Lung (tissue), 17 donors: ENCODE measurements at places on chromosomes 7 and 10. TPM values are rescaled to one million over a fixed set of nuclear protein-coding genes. Genes with fewer than 3 reads are reported as not detected.
A peak's percentile ranks its signal among the peaks of the same experiment; 100 is the strongest.

The TAS2R5 gene
- total RNA-seq, result 6.8 TPM

The ELOVL3 gene
- total RNA-seq, result 1.4 TPM

The OR9A2 gene
- not detected for total RNA-seq

The METTL27 gene
- total RNA-seq, result 6.3 TPM

The GNGT1 gene
- total RNA-seq, result not detected

The SPDYE9 gene
- not detected for total RNA-seq

The BICC1 gene
- 43.1 TPM for total RNA-seq

DNA sequence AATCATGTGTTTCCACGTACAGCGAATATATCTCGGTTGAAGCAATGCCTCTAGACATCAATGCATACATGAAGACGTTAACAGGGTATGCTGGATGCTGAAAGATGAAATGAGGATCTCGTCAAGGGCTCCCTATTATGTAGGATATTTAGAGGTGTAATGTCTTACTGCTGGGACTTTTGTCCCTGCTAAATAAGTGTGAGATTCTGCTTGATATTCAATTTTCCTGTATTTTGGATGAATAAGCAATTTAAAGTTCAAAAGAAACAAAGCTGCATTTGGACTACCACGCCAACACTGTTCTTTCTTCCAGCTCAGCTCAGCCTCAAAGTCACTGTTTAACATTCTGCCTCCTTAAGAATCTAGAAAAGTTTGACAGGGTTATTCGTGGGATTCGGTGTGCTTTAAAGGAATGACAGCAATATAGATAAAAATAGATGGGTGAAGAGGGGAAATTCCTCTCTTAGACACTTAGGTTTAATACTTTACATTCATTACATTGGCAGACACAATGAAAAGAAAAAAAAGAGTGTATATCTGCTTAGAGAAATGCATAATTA, 110.1 kb upstream of the RHEB start:
- no peak overlapping the region for H3K4me3 ChIP-seq
- DNase-seq, result peak; percentile 46
- peaks cover 6% of the 10 kb centered on the region for H3K27me3 ChIP-seq
- H3K27ac ChIP-seq, result no peak overlapping the region
- no peaks in the 10 kb centered on the region for H3K36me3 ChIP-seq

DNA sequence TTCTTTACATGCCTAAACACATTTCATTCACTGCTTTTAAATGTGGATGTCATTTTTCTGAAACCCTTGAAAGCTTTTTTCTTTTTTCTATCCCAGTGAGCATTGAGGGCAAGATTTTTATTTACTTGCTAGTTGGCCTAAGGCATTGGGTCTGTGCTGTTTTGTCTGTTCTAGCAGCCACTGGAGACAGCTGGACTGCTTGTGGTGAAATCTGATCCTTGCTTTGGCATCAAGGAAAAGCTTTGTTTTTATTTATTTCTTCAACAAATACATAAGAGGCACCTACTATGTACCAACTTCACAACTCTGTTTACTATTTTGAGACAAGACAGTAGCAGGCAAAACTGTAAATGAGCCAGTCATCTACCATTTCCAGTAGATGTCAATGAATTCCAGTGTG, 28.4 kb upstream of the PDLIM1 start:
- DNase-seq, result peak; percentile 90
- H3K27me3 ChIP-seq, result no peaks in the 10 kb centered on the region
- H3K4me3 ChIP-seq, result no peak overlapping the region
- H3K4me1 ChIP-seq, result no peaks in the 10 kb centered on the region
- peaks cover 7% of the 10 kb centered on the region for H3K36me3 ChIP-seq

DNA sequence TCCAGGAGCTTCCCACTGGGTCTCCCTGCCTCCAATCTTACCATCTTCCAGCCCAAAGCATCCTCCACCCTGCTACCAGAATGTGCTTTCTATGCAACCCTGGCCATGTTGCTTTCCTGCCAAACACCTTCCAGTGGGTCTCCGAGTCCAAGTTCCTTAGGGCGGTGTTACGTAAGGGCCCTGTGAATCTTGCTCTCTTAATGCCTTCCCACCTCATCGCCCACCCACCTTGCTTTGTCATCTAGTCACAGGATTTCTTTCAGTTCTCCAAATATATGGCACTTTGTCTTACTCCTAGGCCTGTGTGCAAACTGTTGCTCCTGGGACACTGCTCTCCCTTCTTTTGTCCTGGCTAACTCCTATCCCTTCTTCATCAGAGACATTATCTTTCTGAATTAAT, 344.5 kb downstream of the RPS24 start:
- no peaks in the 10 kb centered on the region for H3K36me3 ChIP-seq
- H3K4me3 ChIP-seq, result no peak overlapping the region
- no peak overlapping the region for H3K27ac ChIP-seq
- no peak for DNase-seq

DNA sequence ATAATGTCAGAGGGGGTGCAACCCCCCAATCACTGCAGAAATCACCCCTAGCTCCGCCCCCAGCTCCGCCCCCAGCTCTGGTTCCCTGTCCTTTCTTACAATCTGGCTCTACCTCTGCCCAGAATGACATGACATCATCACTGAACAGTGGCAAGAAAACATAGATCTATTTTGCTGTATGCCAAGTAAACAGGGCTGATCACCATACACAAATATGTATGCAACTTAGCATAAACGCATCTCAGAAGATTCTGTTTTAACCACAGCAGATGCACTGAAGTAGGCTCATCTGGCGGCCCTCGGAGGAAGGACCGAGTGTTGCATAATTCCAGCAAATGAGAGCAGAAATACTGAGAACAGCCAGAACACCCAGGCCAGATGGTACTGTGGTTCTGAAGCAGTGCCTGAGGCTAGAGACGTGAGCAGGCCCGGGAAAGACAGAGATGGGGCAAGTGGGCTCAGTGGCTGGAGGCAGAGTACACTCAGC, 293.3 kb upstream of the KLF14 start:
- no peak for DNase-seq
- H3K27ac ChIP-seq, result peak overlapping the region; percentile 86
- no peaks in the 10 kb centered on the region for H3K4me1 ChIP-seq
- no peaks in the 10 kb centered on the region for H3K36me3 ChIP-seq
- no peaks in the 10 kb centered on the region for H3K27me3 ChIP-seq

DNA sequence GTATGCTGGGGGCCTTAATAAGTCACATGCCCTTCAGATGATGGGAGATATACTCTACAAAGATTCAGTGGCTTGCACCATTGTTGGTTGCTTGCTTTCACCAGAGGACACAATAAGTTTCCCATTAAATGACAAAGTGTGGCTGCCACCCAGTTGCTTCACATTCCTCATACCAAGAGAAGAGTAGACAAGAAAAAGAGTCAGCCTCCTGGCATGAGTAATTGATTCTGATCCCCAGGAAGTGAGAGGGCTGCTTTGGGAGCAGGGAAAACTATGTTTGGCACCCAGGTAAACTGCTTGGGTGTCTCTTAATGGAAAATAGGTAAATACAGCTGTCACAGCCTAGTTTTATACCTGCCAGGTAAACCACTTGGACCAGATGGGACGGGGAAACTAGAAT, 66.7 kb upstream of the IL6 start:
- H3K4me3 ChIP-seq, result no peak overlapping the region

- H3K36me3 ChIP-seq, result no peaks in the 10 kb centered on the region
- H3K27ac ChIP-seq, result no peak overlapping the region
- DNase-seq, result no peak
- no peaks in the 10 kb centered on the region for H3K27me3 ChIP-seq
- no peak overlapping the region for H3K4me3 ChIP-seq
Observed at GRCh38 chr10:4633186-4633585, 192.8 kb upstream of the AKR1E2 start.

- DNase-seq, result no peak
- H3K4me1 ChIP-seq, result no peaks in the 10 kb centered on the region
- H3K27ac ChIP-seq, result no peak overlapping the region
- no peaks in the 10 kb centered on the region for H3K27me3 ChIP-seq
- H3K4me3 ChIP-seq, result no peak overlapping the region
- H3K36me3 ChIP-seq, result no peaks in the 10 kb centered on the region
Observed at GRCh38 chr7:110541962-110542361, 549.0 kb upstream of the LRRN3 start.

- H3K27me3 ChIP-seq, result no peaks in the 10 kb centered on the region
- H3K27ac ChIP-seq, result no peak overlapping the region
- peaks cover 10% of the 10 kb centered on the region for H3K4me1 ChIP-seq
- no peaks in the 10 kb centered on the region for H3K36me3 ChIP-seq
Observed at GRCh38 chr10:3427347-3427746, 254.8 kb upstream of the PITRM1 start.

DNA sequence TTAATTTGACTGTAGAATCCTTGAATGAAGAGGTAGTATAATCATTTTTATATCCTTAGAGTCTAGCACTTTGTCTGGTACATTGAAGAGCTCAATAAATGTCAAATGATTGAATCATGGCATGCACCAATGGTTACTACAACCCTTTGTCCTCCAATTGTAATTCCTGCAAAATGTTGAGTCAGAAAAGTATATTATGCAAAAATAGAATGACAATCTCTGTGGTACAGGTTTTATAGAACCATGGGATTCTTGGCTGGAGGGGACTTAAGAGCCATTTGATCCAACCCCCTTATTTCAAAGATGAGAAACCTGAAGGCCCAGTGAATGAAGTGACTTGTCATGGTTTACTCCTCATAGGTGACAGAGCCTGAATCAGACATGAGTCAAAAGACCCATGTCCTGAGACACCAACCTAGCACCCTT, 30.9 kb upstream of the SMKR1 start:
- H3K27me3 ChIP-seq, result no peaks in the 10 kb centered on the region
- H3K27ac ChIP-seq, result no peak overlapping the region
- H3K4me1 ChIP-seq, result no peaks in the 10 kb centered on the region

DNA sequence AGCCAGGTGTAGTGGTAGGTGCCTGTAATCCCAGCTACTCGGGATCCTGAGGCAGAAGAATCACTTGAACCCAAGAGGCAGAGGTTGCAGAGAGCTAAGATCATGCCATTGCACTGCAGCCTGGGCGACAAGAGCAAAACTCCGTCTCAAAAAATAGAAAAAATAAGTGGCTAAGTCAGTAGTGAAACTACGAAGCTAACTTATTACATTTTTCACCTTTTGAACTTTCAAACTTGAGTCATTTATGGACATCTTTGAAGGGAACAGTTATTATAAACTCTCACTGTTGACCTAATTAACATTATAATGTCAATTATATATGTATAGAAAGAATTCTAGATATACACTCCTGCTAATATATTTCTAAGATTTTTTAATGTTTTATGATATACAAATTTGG, 541.5 kb upstream of the C7orf33 start:
- no peak overlapping the region for H3K4me3 ChIP-seq
- no peaks in the 10 kb centered on the region for H3K4me1 ChIP-seq
- H3K36me3 ChIP-seq, result no peaks in the 10 kb centered on the region

GRCh38 chr7:110400411-110400810, 690.5 kb upstream of the LRRN3 start:
- no peak for DNase-seq
- H3K27ac ChIP-seq, result no peak overlapping the region
- H3K4me1 ChIP-seq, result no peaks in the 10 kb centered on the region
- no peaks in the 10 kb centered on the region for H3K36me3 ChIP-seq

GRCh38 chr7:4655311-4655710, 26.8 kb upstream of the FOXK1 start:
- H3K27ac ChIP-seq, result no peak overlapping the region
- H3K4me1 ChIP-seq, result no peaks in the 10 kb centered on the region
- DNase-seq, result no peak

DNA sequence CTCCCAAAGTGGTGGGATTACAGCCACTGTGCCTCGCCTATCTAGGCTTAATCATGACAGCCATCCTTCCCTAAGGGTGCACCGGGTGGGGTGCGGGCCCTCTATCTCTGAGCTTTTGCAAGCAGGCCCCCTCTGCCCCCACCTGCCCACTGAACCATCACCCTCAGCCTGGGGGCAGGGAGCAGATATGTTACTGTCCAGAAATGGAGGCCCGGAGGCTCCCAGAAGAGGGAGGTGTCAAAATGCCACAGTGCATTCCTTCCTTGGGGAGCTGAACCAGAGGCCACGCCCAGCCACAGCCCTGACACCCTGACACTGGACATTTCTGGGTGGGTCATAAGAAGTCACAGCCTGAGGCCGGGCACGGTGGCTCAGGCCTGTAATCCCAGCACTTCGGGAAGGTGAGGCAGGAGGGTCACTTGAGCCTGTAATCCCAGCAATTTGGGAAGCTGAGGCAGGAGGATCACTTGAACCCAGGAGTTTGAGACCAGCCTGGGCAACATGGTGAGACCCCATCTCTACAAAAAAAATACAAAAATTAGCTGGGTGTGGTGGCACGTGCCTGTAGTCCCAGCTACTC, 129.8 kb upstream of the TNRC18 start:
- H3K36me3 ChIP-seq, result no peaks in the 10 kb centered on the region
- no peak overlapping the region for H3K4me3 ChIP-seq
- H3K4me1 ChIP-seq, result peaks cover 31% of the 10 kb centered on the region
- no peak overlapping the region for H3K27ac ChIP-seq

DNA sequence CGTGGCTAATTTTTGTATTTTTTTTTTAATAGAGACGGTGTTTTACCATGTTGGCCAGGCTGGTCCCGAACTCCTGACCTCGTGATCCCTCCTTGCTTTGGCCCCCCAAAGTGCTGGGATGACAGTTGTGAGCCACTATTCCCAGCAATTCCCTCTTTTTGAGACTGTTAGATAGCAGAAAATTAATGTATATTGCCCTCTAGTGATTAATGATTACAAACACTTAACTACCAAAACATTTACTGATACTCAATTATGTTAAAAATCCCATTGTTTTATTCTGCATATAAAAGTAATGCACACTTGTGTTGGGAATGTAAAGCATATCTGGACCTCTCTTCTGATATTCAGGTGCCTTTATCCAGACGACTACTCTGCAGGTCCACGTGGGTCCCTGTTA, 41.2 kb upstream of the COBL start:
- H3K4me3 ChIP-seq, result no peak overlapping the region
- H3K27me3 ChIP-seq, result no peaks in the 10 kb centered on the region
- no peak overlapping the region for H3K27ac ChIP-seq

DNA sequence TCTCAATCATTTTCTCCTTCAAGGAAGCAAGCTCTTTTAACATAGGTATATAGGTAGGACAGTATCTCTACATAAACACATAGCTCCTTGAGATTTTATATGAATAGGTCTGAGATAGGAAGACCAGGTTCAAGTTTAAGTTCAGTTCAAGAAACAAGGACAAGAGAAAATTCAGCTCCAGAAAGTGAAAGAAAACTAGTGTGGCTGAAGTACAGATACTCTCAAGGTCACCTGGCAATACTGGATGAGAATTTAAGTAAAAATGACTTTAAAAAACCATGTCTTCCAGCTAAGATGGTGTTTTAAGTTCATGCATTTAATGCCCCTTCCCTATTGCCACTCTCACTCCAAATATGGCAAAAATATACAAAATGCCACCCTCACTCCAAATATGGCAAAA, 91.3 kb downstream of the OSBPL3 start:
- H3K4me3 ChIP-seq, result no peak overlapping the region
- no peaks in the 10 kb centered on the region for H3K4me1 ChIP-seq
- no peaks in the 10 kb centered on the region for H3K27me3 ChIP-seq
- H3K36me3 ChIP-seq, result no peaks in the 10 kb centered on the region
- no peak overlapping the region for H3K27ac ChIP-seq

DNA sequence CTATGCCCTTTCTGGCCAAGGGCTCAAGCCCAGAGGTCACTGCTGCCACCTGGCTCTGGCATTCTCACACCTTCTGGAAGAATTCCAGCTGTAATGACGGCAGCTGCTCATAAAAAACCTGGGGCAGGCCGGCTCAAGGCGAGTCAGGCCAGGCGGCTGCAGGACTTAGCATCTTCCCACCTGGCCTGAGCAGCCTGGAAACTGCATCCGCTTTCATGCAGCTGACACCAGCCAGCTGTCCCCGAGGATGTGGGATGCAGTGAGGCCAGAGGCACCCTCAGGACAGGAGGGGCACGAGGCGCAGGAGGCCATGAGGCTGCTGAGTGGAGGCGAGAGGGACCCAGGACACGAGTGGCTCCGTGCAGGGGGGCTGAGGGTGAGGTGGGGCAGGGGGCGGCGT, 47.5 kb upstream of the ADGRA1 start:
- no peak overlapping the region for H3K4me3 ChIP-seq
- no peaks in the 10 kb centered on the region for H3K4me1 ChIP-seq
- H3K27ac ChIP-seq, result no peak overlapping the region
- H3K27me3 ChIP-seq, result peaks cover 4% of the 10 kb centered on the region
